ENCODE measurements at places on chromosomes 6 and 20.

- no peak for DNase-seq
These were observed 1.2 kb downstream of the KCNK17 start for GRCh38 chr6:39312912-39313525.

DNA sequence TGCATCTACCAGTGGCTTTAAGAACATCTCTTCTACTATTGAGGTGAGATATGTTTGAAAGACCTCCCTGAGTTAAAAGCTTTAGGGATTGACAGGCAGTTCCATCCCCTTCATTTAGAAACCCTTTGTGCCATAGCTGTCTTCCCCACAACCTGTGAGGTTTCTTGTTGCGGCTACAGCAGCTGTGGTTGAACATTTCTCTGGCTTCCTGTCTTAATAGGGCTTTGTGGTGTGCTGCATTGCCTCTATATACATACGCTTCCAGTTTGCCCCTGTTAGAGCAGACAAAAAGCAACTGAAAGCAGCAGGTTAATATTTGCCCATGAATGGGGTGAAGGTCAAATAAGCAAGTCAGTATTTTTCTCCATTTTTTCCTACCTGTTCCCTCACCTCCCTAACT is 210.2 kb downstream of the TMEM200A start:
- DNase-seq: no peak

- DNase-seq: no peak
These were observed 5.3 kb downstream of the GCLC start for GRCh38 chr6:53539561-53539960.

DNA sequence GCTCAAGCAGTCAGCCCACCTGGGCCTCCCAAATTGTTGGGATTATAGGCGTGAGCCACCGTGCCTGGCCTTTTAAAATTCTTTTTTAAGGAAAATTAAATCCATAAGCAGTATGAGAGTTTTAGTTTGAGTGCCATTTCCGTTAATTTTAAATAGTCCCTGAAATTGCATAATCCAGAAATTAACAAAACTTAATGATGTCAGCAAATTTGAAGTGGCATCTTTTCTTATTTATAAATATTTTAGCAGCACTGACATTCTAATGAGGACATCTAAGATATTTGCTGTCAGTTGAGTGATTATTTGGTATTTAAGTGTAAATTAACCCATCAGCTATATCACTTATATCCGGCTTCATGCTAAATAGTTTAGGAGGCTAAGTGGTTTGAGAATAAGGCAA is 42.9 kb upstream of the FAM184A start:
- no peak for DNase-seq

GRCh38 chr6:225121-225721 is 67.1 kb upstream of the DUSP22 start:
- no peak for DNase-seq

- DNase-seq: no peak
These were observed 182.6 kb downstream of the ERMARD start for GRCh38 chr6:169933839-169934698.

- no peak for DNase-seq
These were observed 16.9 kb downstream of the RBM38 start for GRCh38 chr20:57408131-57408530.

- no peak for DNase-seq
These were observed 127.6 kb downstream of the TRDN start for GRCh38 chr6:123509112-123509511.

- DNase-seq: no peak
These were observed 286.8 kb downstream of the ESR1 start for GRCh38 chr6:152094276-152094675.

DNA sequence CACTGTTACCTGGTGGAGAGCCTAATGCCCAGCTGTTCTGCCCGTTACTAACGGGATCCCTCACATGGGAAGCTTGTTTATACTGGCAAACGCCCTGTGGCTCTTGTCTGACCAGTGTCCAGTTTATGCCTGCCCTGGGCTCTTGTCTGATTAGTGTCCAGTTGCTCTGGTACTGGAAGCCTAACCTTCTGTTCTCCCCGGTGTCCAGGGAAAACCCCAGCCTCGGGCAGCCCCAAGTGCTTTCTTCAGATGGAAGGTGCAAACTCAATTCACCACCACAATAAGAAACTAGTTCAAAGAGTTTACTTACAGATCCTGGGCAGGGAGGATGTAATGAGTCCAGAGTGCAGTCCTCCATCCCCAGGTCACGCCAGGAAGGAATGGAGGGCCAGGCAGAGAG is 148.4 kb downstream of the TBXT start:
- no peak for DNase-seq

- no peak for DNase-seq
These were observed 283.9 kb downstream of the FOXC1 start for GRCh38 chr6:1893470-1894130.

DNA sequence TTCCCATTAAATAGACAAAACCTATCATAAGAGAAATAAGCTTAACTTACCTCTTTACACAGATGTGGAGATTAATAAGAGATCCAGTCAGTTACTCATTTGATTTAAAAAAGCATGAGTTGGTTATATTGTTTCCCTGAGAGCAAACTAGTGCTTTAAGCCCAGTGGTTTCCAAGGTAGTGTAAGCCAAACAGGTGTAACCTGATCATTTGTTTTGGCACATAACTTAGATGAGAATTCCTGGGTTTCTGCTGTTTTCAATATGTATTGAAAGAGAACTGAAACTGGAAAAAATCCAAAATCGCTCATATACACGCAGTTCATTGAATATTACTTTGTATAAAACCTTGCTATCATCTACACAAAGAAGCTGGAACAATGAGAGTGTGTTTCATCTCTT is 30.5 kb upstream of the SMIM8 start:
- no peak for DNase-seq

DNA sequence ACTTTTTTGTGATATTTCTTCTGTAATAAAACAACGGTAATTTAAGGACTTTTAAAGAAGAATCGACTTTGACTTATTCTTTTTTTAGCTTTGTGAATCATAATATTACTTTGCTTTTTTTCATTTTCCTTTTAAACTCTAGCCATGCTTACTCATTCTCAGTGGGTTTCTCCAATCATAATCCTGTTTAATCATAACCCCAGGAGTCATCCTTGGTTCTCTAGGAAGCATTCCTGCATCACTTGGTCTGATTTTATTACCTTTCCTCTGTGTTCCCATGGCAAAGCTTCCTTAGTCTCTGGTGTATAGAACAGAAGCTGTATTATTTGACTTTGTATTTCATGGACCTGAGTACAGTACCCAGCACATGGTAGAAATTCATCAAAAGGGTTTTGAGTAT is 223.5 kb downstream of the CDKAL1 start:
- DNase-seq: no peak

DNA sequence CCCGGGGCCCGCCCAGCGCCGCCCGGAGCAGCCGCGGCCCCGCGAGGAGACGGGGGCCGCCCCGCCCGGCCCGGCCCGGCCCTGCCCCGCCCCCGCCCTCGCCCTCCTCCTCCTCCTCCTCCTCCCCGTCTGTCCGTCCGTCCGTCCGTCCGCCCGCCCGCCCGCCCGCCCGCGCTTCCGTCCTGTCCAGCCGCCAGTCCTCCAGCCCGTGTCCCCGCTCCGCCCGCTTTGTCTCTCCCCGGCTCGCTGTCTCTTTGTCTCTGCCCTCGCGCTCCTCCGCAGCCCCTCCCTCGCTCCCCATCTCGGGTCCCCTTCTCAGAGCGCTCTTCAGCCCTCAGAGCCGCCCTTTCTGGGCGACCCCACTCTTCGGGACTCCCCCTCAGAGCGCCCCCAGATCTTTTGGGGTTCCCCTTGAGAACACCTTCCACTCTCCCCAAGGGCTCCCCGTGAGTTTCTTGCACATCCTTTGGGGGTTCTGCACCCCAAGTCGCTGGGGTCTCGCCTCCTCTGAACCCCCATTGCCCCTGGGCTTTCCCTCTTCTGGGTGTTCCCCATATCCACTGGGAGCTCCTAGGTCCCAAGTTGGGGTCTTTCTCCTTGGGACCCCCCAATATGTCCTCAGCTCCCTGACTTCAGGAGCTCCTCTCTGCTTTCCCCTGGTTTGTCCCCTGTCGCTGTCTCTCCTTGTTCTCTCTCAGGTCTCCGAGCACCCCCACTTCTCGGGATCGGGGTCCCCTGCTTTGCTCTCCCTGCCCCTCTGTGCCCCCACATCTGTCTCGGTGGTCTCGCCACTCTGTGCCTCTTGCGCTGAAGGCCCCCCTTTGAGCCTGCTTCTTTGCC is 79.5 kb upstream of the MYL9 start:
- DNase-seq: peak; percentile 36

DNA sequence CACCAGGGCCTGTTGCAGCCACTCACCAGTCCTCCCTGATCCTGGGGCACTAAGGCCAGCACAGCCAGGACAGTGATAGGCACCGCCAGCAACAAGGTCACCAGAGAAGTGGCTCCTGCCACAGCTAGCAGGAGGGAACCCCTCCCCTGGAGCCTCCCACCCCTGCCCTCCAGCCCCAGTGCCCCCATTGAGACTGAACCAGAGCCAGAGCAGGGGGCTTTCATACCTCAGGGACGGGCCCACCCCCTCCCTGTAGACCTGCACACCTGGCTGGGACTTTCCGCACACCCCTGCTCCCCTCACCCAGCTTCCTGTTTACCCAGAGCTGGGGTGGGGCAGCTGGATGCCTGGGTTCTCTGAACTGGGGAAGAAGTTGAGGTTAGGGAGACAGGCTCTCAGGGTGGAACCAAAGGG is at the start of gene LTB:
LTB (minus strand) TSS at position 195 of the 414 bp plus-strand sequence; CDS start at position 188, 7 bp downstream.
- DNase-seq: no peak

DNA sequence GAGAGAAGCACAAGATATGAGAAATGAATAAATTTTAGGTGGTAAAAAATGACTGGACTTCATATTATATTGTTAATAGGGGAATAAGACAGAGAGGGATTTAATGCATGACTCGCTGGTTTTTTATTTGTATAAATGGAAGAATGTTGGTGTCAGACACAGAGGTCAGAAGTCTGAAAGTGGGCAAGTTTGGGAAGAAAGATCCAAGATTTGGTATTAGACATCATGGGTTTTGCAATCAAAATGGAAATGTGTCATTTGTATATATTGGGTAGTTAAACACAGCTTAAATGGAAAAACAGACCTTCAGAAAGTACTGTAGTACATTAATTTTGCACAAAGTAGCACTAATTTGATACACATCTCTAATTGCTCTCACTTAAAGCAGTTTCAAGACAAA is 96.2 kb downstream of the EYA4 start:
- no peak for DNase-seq

DNA sequence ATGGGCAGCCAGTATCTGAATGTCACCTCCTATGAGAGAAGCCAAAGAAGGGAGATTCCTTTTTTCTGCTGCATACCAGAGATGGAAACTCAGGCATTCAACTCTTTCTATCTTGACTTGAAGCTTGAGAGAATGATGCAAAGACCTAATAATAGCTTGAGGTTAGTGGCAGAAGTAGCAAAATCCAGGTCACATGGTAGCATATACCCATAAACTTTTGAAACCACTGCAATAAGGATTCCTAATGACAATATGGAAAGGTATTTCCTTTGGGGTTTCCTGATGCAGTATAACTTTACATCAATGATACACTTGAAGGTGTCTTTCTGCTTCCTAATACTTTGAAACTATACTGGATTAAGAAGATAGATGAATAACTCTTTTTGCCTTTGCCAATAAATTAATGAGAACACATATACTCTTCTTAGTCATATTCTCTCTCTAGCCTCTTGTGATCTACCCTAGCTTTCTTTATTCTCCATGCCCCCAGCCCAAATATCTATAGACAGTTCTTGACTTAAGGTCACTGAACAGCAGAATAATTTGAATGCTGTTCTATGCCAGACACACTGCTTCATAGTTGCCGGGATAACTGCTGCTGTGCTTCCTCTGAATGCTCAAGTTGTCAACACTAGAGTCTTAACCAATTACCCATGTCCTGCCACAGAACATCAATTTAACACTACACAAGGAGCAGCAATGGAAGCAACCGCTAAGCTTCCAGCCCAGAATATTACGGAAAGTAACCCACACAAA is 155.5 kb upstream of the SIM1 start:
- no peak for DNase-seq

GRCh38 chr20:4151991-4152695 is 136.8 kb upstream of the RNF24 start:
- DNase-seq: no peak

DNA sequence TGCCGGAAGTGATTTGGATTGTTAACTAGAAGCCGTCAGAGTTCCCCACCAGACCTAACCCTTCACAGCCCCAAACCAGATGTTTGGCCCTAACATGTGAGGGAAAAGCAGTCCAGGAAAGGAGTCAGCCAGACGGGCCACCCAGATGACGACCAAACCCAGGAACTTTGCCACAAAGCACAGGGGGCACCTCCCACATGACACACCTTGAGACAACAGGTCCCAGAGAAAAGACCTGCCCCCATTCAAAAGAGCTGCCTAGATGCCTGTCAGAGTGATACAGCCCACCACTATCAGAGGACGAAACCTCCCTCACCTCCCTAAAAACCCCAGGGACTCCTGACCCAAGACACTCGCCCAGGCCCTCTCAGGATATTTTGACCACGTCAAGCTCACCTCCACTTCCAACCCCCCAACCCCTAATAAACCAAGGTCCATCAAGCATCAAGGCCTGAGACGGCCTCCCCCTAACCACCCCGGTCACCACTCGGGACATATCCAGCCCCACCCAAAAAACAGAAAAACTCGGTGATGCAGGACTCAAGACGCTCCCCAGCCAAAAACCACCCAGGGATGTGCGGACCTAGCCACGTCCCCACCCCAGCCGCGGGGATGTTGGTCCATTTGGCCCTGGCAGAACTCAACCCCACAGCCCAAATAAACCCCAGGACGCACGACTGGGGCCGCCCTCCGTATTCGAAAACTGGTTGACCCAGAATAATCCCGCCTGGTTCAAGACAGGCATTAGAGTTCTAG is 662 bp downstream of the ZNF343 start:
- DNase-seq: no peak

GRCh38 chr20:38201356-38201755 is 36.3 kb upstream of the TGM2 start:
- DNase-seq: no peak

- peak; percentile 92 for DNase-seq
These were observed 124.9 kb downstream of the TIAM2 start for GRCh38 chr6:155120034-155120433.

- DNase-seq: no peak
These were observed 115.6 kb downstream of the MTHFD1L start for GRCh38 chr6:150981095-150981494.

GRCh38 chr20:676315-676937 is 824 bp upstream of the SCRT2 start:
- no peak for DNase-seq

DNA sequence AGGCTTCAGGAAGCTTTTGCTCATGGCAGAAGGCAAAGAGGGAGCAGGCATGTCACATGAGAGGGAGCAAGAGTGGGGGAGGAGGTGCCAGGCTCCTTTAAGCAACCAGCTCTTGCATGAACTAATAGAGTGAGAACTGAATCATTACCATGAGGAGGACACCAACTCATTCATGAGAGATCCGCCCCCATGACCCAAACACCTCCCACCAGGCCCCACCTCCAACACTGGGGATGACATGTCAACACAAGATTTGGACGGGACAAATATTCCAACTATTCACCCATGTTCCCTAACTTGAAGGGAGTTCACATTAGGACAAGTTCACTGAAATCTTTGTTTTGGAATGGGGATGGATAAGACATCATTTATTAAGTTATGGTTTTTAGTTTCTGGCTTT is 155.2 kb upstream of the ESR1 start:
- no peak for DNase-seq

GRCh38 chr6:6875818-6876470 is 231.8 kb upstream of the RREB1 start:
- no peak for DNase-seq

GRCh38 chr6:159726255-159726917 is 920 bp upstream of the WTAP start:
- DNase-seq: no peak

- no peak for DNase-seq
These were observed 4.6 kb upstream of the PREX1 start for GRCh38 chr20:48832405-48832730.

GRCh38 chr6:106133040-106133439 is 46.9 kb downstream of the PRDM1 start:
- DNase-seq: no peak
